Breast epithelium (tissue), 4 donors: ENCODE measurements at places on chromosomes 6 and 20.

GRCh38 chr6:126376682-126377081, 36.8 kb downstream of the CENPW start:
- no peak for DNase-seq

DNA sequence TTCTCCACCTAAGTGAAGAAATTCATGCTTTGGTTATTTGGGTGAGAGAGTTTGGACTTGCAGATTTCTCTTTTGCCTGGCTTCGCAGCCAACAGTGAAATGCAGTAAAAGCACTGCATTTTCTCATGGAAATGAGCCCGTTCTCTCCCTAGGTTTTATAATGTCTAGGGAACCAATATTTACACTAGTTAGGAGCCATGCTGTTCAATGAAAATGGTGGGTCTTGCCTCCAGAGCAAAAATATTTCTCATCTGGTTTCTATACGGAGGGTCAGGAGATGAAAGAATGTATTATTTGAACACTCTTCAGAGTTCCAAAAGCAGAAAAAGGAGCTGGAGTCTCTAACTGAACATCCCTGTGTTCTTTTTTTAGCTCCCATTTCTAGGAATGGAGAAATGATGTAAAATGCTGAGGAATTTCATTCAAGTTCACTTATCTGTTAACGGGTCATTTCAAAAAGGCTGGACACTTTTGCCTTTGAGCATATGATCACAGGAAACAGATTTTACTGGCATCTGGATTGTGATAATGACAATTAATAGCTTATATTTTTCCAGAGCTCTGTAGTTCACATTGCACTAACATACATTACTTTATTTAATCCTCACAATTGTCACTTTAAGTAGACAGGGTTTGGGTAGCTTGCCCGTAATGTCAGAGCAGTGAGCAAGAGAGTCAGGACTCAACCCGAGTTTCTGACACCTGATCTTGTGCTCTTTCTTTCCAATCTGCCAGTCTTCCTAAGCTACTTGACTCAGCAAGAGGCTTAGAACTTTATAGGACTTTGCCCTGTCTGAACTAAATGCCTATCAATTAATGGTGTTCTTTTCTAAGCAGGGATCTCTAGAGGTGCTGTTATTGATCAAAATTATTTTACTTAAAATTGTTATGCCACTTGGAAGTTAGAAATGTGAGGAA, 78.0 kb downstream of the PPP1R14C start:
- no peak for DNase-seq

- DNase-seq: no peak
These were observed 37.7 kb upstream of the CENPW start for GRCh38 chr6:126302191-126302590.

- peak; percentile 63 for DNase-seq
These were observed 60.1 kb upstream of the PTPRK start for GRCh38 chr6:128580224-128581110.

DNA sequence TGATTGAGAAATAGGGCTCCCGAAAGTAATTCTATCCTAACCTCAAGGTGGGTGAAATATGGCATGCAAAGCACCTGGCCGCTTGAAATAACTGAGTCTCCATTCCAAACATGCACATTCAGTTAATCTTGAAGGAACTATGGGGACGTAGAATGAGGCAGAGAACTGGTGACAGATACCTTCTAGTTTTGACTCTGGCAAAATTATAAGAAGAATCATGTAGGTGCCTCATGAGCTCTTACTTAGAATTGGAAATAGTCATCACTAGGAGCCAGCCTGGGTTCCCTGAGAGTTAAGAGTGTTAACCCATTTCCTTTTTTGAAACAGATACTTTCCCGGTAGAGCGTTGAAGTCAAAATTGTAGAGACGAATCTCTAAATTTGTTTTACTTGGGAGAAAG, 49.3 kb downstream of the RPF2 start:
- DNase-seq: no peak

- no peak for DNase-seq
These were observed 20.9 kb downstream of the DLL1 start for GRCh38 chr6:170269846-170270541.

- DNase-seq: no peak
These were observed 972 bp downstream of the RNF8 start for GRCh38 chr6:37354526-37355384.

DNA sequence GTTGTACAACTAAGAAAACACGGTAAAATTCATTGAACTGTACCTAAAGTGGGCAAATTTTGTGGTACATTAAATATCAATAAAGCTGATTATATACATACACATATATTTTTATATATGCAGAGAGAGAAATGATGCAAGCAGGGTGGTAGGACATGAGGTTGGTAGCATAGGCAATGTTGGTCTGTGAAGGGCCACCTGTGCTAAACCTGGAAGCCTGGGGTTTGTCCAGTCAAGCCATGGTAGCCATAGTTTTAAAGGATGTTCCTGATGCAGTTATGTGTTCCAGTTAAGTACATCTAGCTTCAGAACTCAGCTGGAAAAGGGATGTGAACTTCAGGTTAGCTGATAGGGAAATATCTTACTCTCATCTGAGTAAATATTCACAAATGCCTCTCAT, 60.1 kb downstream of the TRIM38 start:
- no peak for DNase-seq

- DNase-seq: no peak
These were observed 70.3 kb upstream of the DSP start for GRCh38 chr6:7471171-7471570.

GRCh38 chr6:15489261-15489962, 173.4 kb downstream of the DTNBP1 start:
- DNase-seq: no peak

DNA sequence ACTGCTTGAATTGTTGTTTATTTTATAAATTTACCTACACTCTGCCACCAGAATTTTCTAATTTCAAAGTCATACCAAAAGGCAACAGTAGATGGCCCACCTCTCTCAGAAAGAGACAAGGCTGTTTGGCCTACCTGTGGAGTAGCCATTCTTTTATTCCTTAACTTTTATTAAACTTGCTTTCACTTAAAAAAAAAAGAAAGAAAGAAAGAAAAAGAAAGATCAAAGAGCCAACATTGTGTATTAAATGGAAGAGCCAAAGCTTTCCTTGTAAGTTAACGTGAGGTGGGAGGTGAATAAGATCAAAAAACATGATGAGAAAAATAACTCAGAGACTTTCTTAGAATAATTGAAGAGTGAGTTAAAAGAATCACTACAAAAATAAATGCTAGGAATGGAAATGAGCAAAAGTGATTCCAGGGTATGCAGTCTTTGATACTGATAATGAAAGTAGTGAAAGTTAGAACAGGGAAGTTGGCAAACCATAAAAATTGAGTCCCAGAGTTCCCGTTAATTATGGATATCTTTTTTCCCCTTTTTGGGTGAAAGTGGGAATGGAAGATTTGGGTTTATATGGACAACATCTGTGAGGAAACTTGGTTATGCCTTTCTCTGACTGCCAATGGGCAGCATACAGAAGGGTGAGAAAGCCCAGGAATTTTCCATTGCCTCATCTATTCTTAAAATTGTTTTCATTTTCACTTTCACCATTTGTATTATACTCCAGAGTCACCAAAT, 35.9 kb upstream of the MYB start:
- DNase-seq: no peak

GRCh38 chr6:5521322-5521721, 260.0 kb downstream of the FARS2 start:
- DNase-seq: no peak

DNA sequence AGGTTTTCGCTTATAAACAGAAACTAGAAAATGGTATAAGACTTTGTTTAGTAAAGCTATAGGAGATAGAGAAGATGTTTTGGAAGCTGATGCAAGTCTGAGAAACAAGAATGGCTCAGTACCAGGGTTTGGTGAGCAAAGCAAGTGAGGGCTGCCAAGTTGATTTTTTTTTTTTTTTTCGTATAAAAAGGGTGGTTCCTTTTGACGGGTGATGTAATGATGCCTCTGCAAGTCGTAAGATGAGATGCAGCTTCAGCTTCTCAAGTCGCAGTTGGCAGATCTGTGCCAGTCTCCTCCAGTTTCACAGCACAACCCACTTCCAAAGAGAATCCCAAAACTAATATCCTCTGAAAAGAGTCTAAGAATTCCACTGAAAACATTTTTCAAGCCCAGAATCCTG, 252.8 kb upstream of the CDH4 start:
- no peak for DNase-seq

GRCh38 chr20:47985092-47985850, 200.0 kb upstream of the SULF2 start:
- DNase-seq: no peak

DNA sequence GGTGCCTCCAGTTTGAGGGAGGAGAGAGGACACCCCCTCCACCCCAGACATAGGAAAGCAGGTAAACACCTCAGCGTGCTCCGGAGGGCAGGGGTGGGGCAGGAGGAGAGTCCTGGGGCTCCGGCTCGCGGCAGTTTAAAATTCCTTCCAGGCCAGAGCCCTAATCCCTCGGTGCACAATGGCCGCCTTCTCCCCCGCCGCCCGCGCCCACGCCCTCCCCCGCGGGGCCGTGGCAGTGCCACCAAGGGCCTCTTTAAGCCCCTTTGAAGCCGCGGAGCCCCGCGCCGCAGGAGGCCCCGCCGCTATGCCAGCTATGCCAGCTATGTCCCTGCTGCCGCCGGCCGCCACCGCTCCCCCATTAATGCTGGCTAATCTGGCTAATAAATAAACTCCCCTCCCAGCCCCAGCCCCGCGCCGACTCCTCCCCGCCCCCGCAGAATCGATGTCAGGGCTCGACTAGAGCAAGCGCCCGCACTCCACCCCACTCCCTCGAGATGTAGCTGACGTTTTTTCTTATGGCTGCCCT, 125.1 kb downstream of the MRPL14 start:
- no peak for DNase-seq

GRCh38 chr6:100177956-100178355, 183.9 kb upstream of the MCHR2 start:
- DNase-seq: no peak

- DNase-seq: no peak
These were observed 7.2 kb downstream of the GCNT2 start for GRCh38 chr6:10528158-10528981.

GRCh38 chr20:60512443-60512842, 554.2 kb downstream of the CDH26 start:
- no peak for DNase-seq

DNA sequence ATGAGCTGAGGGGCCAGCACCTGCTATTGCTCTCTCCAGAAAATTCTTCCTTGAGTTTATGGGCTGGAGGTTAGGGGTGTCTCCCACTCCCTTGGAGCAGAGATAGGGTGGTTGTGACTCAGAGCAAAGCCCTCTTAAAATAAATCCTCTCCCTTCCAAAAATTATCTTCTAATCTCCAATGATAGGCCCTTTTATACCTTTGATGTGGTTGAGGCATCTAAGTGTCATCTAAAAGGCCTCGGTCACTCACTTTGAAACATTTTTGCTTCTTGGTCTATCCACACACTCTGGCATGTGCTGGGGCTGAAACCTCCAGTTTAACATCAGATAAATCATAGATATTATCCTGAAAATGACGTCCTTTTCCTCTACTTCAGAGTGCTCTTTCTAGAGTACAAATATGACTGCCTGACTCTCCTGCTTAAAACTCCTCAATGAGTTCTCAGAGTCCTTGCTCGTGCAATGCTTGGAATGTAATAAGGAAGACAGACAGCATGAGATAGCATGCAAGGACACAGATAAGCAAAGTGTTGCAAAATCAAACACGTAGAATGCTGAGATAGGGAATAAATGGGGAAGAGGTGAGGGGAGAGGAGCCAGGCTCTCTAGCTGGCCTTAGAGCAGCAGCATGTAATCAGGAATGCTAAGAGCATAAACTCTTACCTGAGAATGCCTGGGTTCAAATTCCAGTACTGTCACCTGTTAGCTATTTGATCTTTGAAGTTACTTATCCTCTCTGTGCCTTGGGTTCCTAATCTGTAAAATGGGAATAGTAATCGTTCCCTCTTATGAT, 374.1 kb upstream of the CITED2 start:
- no peak for DNase-seq

GRCh38 chr20:37392441-37393195, 46.7 kb downstream of the SRC start:
- DNase-seq: no peak

DNA sequence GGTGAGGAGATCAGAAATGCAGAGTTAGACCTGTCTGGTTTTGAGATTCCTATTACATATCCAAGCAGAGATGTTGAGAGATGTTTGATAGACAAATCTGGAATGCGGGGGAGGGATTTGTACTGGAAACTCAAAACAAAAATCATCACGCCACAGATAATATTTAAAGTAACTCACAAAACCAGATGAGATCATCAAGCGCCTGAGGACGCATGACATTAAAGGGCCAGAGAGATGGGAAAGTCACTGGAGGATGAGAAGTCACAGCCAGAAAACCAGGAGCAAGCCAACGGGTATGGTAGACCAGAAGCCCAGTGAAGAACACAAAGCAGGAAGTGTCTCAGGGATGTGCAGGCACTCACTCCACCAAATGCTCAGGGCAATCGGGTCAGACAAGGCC, 87.7 kb downstream of the DLL1 start:
- DNase-seq: peak; percentile 13

DNA sequence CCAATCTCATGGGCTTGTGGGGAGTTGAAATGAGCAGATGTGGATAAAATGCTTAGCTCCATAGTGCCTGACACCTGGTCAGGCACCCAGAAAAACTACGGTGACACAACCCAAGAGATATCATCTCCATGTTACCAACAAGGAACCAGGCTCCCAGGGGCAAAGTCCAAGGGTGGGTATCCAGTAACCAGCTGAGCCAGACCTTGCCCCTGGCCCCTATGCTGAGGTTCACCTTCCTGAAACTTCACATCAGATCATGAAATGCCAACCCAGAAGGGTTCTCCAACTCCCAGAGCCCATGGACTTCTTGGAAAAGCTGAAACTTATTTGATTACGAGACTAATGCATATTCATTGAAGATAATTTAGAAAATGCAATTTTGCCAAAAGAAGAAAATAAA, 141.8 kb upstream of the KCNG1 start:
- DNase-seq: no peak

- DNase-seq: no peak
These were observed 25.8 kb upstream of the NRSN1 start for GRCh38 chr6:24100024-24100769.

DNA sequence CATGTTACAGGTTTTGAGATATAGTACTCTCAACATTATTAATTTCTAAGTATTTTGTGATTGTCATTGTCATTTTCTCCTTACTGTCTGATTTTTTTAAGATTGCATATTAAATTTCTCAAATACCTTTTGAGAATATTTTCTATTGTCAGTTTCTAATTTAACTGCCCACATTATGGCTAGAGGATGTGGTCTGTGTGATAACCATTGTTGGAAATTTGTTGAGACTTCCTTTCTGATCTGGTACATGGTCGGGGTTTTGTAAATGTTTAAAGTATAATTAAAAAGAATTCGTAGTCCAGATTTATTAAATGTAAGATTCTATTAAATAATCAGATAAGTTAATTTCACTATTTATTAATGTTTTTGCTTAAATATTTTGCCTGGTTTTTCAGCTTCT, 60.1 kb downstream of the SLX4IP start:
- no peak for DNase-seq

GRCh38 chr20:48714764-48715163, 113.0 kb downstream of the PREX1 start:
- DNase-seq: no peak

GRCh38 chr6:130239755-130240154, 17.0 kb upstream of the SAMD3 start:
- no peak for DNase-seq
